ENCODE measurements at places on chromosomes 3 and 15. TPM values are rescaled to one million over a fixed set of nuclear protein-coding genes. Genes with fewer than 3 reads are reported as not detected.

DNA sequence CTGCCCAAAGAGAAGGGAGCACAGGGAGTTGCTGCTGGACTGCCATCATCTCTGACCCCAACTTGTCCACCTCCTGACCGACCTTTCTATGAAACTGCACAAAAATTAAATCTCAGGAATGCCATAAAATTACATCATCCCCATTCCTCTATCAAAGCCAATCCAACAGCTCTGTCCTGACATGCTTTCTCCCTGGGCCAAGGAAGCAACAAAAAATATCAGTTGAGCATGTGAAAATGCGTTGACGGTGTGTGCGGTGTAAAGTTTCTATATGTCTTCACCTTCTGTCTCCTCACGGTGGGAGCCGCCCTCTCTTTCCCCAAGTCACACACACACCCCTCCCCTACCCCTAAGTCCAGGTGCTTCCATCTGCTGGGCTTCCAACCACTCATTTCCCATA, 3.6 kb upstream of the ZNF774 start:
- DNase-seq = no peak

- peak; percentile 73 for DNase-seq
Measured at GRCh38 chr3:20039765-20040547, at the start of gene KAT2B. TSS of gene KAT2B (plus strand) at chr3:20040446. CDS start at chr3:20040478, 32 bp downstream.

DNA sequence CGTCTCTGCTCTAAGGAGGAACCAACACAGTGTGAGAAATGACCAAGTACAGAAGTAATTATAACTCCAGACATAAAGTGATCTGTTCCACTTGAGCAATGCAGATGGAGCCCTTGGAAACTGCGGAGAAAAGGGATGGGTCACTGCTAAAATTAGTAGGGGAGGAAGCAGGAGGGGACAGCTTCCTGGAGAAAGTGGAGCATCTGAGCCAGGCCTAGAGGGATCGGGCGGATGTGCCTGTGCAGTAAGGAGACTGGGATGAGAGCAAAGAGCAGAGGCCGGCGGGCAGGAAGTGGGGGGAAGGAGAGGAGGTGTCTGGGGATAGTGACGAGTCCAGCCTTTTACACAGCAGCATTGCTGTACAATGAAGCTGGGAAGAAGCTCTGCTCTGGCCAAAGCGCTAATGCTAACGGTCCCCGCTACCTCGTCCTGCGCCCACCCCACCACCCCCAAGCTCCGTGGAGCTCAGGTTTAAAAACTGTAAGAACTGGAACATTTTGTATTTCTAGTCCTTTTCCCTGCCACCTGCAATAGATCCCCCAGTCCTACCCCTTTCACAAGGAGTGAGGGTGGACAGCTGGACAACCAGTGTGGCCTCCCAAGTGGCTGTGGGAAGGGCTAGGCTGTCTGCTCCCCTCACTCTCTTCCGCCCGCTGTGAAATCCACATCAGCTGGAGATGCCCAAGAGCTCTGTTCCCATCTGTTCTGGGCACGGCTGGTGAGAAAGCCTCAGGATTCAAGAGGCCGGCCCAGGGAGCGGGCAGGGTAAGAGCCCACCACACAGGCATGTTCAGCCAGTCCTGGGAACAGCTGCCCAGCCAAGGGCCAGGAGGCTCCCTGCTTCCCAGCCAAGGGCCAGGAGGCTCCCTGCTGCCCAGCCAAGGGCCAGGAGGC, 53.0 kb upstream of the HES1 start:
- no peak for DNase-seq

DNA sequence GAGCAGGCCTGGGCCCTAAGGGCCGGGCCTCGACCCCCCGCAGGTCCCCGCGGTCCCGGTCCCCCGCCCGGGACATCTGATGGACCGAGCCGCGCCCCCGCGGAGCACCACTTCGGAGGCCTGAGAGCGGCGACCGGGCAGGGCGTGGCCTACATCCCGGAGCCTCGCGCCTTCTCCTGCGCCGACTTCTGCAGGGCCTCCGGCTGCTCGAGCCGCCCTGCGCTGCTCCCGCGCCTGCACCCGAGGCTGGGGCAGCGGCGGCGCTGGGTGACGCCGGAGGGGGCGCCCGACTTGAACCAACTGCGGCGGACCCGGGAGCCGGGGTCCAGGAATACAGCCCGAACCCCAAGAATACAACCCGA, 14.9 kb upstream of the GP9 start:
- no peak for DNase-seq

DNA sequence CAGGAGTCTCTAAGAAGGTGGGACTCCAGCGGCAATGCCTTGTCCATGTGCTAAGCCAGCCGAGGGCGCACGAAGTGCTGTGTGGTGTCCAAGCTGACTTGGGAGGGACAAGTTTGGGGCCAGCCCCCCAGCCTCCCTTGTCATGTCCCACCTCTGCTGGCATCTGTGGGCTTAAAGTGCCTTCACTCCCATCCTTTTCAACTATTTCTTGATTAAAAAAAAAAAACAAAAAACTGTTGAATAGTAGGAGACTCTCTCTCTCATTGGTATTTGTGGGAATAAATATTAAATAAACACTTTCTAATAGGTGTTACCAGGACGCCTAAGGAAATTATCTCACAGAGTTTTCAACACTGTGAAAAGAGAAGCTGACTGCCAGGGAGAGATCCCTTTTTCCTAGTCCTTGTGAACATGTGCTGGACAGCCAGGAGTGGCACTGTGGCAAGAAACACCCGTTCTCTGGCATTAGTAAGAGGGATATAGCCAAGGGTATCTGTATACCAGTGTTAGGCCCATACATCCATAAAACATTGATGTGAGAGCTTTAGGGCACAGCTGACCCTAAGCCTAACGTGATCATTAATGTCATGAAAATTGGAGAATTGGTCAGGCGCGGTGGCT, 158.0 kb downstream of the IGF1R start:
- no peak for DNase-seq

DNA sequence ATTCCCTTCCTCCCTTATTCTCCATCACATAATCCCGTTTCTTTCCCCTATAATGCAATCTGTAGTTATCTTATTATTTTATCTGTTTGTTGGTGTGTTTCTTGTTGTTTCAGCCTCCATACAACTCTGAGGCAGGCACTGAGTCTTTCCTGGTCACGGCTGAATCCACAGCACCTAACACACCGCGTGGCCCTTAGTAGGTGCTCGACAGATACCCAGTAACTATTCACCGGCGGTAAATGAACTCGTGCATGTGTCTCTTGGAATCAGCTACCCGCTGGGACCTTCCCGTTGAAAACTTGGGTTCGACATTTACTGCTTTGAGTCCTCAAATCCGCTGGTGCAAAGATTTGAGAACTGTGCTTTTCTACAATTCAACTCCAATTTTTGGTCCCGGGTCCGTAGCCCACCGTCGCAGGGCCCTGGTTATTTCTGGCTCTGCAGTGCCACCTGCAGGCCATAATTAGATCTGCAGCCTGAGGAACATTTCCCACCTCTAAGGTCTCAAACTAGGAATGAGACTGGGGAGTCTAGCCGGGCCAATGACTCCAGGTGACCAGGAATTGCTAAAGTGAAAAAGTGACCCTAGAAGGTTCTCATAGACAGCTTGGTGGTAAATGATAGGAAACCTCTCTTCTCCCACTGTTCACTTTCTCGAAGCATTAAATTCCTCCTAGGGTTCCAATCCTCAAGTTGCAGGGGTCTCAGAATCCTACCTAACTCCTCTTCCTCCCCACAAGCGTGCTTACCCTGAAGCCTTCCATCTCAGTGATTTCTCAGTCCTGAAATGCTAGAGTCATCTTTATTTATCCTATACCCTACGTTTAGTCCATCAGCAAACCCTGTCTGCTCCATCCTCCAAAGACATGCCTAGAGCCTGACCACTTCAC, 40.0 kb upstream of the TRH start:
- DNase-seq = peak; percentile 33

GRCh38 chr3:31172336-31172735, 277.9 kb upstream of the GADL1 start:
- DNase-seq = no peak

GRCh38 chr15:36658312-36658711, 78.9 kb downstream of the CDIN1 start:
- no peak for DNase-seq

ACTC1 gene
- 1.6 TPM for polyA plus RNA-seq

All from left renal pelvis (tissue), 4 donors.